ENCODE measurements at places on chromosomes 12 and 14. TPM values are rescaled to one million over a fixed set of nuclear protein-coding genes. Genes with fewer than 3 reads are reported as not detected.

The IL22 gene
- not detected for total RNA-seq

The SELPLG gene
- 2.9 TPM for total RNA-seq

The IL31 gene
- total RNA-seq = not detected

The OLR1 gene
- 0.60 TPM for total RNA-seq

The SERPINA4 gene
- total RNA-seq = not detected

The SOX5 gene
- 72.7 TPM for total RNA-seq
